Fibroblast of villous mesenchyme (primary cell): ENCODE measurements at places on chromosomes 2 and 18. TPM values are rescaled to one million over a fixed set of nuclear protein-coding genes. Genes with fewer than 3 reads are reported as not detected.

DNA sequence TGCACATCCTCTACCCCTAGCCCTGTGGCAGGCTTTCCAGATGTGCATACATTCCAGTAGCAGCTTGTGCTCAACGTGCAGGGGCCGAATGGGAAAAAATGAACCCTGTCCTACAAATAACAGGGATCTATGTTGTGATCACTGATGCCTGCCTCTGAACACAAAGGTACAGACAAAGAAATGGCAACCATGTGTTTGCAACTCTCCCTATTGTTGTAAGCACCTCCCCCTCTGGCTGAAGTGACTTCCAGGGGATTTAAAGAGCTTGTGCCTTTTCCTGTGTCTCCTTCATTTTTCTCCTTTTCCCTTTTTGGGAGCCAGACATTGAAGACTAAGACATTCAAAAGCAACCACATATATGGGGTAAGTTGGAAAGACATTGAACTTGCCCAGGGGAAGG is 21.6 kb downstream of the ARHGAP25 start:
- no peak for DNase-seq

GRCh38 chr2:25079050-25079635 is 37.3 kb downstream of the EFR3B start:
- DNase-seq, result no peak

- no peak for DNase-seq
These were observed 1367.2 kb upstream of the CELF4 start for GRCh38 chr18:38932752-38933151.

DNA sequence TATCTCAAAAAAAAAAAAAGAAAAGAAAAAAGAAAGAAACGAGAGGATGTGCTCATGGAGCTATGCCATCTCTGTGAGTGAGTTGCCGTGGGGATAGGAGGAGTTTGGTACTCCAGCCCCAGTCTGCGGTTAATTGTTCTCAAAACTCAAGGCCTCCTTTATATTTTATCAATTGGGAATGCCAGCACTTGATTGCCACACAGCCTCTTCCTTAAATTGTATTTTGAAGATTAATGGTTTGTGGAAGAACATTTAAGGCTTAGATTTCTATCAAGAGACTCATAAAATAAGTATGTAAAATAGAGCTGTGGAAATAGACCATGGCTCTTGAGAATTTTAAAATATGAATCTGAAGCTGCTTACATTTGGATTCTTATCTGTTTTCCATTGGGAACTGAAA is 29.8 kb downstream of the KCNE4 start:
- no peak for DNase-seq

DNA sequence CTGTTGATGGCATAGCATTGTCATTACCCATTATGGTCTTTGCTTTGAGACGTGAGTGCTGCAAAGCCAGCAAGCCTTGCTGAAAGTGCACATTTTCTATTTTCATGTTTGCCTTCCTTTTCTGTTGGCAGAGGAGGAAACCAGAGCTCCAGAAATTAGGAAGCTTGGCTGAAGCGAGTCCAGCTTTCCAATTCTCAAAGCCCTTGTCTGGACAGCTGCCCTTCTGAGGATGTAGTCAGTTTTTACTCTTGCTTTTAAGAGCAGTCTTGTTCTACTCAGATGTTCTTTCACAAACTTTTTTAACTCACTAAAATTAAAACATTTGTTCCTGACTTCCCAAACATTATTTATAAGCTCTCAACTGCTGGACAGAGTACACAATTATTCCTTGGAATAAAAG is 93.8 kb downstream of the ICOS start:
- DNase-seq, result no peak

Gene LYG1
- total RNA-seq, result 0.32 and 0.43 TPM in 2 replicates

Gene MALT1
- total RNA-seq, result 32.9 and 85.1 TPM in 2 replicates
